ENCODE measurements at places on chromosomes 11 and 22.

- no peak for DNase-seq
Observed at GRCh38 chr22:34986523-34986922, 79.4 kb upstream of the ISX start.

GRCh38 chr11:50187220-50187619 lies 154.5 kb downstream of the OR4C45 start:
- no peak for DNase-seq

GRCh38 chr22:29269230-29269604 lies 1.1 kb downstream of the EWSR1 start:
- DNase-seq, result no peak

DNA sequence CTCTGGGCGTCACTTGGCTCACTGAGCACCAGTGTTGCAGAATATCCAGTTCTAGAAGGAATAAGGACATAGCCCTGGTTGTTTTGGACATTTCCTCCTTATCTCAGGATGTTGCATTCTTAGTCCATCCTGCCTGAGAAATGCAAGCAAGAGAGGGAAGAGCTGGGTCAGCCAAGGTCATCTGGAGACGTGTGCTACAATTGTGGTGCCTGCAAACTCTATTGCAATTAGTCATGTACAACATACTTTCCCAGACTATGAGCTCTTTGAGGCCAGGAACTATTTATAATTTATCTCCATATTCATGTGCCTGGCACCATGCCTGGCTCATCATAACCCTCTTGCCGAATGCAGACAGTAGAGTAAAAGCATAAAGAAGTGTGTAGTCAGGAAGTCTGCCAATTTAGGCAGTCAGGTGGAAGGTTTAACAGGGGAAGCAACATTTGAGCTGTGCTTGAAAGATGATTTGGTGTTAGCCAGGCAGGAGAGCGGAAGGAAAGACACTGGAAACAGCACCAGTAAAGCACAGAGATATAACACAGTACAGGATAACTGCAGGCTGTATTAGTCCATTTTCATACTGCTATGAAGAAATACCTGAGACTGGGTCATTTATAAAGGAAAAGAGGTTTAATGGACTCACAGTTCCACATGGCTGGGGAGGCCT lies 129.4 kb upstream of the PAX6 start:
- DNase-seq, result no peak

GRCh38 chr11:66068154-66068821 lies 1.8 kb upstream of the PACS1 start:
- peak; percentile 75 for DNase-seq

DNA sequence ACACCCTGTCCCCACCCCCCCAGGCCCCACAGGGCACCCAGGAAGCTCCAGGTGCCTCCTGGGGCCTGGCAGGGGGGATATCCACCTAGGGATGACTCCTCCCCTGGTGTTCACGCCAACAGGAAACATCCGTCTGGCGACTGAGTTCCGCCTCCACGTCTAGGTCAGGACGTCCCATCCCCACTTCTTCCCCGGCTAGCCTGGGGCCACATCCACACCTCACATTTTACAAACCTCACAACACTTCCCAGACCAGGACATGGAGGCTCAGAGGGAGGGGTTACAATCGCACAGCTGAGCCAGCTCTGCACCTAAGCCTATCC lies 21.0 kb downstream of the MAFF start:
- no peak for DNase-seq

- DNase-seq, result no peak
Observed at GRCh38 chr22:48906216-48906835, 921.3 kb downstream of the BRD1 start.
